ENCODE measurements at places on chromosomes 3 and 15.

DNA sequence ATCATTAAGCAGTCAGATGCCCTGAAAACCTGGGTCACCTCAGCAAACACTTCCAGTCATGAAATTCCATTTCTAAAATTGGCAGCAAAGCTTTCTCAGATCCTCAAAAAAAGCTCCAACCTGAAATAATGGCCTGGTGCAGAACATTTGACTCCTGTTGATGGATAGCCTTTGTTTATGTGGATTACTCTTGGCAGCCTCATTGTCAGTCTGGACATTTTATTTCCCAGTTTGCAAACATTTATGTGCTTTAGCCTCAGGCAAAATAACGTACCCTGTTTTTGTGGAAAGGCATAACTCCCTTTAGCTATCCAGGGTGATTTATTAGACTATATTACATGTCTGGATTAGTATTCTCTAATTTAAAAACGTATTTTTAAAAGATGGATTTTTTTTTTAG, 53.9 kb downstream of the PXYLP1 start:
- no peak for DNase-seq

- no peak for DNase-seq
Measured at GRCh38 chr3:45741247-45741646, 52.1 kb downstream of the SACM1L start.

- DNase-seq, result no peak
Measured at GRCh38 chr15:89781055-89781454, 4.9 kb downstream of the MESP2 start.

- DNase-seq, result no peak
Measured at GRCh38 chr3:156483426-156483825, 71.5 kb downstream of the SSR3 start.

GRCh38 chr3:110955301-110955880, 116.2 kb upstream of the NECTIN3 start:
- DNase-seq, result no peak

DNA sequence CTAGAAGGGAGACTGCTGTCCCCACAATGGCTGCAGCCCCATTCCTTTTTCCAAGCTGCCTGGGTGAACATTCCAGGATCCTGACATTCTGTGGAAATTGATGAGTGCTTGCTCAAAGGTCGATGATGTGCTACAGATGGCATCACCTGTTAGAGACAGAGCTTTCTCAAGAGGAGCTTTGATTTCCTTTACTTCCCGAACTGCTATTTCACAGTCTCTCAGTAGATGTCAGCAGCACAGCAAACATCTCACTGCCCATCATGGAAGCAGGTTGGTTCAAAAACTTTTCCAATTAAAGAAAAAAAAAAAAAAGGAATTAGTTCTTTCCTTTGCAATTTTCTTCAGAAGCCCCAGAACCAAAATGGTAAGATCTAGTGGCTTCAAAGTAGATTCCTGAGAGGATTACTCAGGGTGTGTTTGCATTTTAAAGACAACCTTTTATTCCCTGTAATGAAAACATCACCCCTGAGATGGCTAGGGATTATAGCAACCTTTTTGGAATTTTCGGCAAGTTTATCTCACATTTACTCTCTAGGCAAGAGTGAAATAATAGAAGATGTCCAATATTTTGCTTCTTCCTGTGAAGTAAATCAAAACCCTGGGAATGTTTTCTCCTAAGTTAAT, 44.8 kb downstream of the POLR2M start:
- DNase-seq, result no peak

DNA sequence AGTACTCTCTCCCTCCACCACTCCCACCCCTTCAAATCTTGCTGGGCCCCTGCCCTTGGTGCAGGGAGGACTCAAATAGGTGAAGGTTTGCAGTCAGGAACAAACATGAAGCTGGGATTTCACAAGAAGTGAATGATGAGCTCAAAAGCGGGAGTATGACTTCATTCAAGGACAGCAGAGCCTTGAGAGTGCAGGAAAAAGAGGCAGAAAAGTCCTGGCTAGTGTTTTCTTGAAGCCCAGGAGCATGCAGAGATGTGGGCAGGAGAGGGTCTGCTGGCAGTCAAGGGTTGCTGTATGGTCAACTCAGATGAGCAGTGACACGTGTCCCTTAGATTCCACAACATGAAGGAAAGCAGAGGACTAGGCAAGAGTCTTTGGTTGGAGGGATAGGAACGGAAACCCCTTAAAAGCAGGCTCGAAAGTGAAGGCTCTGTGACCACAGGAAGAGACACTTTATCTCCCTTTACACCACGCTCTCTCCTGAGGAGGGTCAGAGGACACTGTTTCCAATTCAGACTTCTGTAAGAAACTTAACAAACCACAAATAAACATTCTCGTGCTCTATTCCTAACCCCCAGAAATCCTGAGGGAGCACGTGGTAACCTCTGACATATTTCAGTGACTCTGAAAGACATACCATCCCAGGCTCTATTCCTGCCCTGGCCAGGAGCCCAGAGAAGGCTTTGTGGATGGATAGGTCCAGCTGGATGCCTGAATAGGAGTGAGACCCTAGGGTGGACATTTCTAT, 168.0 kb upstream of the NDN start:
- no peak for DNase-seq

DNA sequence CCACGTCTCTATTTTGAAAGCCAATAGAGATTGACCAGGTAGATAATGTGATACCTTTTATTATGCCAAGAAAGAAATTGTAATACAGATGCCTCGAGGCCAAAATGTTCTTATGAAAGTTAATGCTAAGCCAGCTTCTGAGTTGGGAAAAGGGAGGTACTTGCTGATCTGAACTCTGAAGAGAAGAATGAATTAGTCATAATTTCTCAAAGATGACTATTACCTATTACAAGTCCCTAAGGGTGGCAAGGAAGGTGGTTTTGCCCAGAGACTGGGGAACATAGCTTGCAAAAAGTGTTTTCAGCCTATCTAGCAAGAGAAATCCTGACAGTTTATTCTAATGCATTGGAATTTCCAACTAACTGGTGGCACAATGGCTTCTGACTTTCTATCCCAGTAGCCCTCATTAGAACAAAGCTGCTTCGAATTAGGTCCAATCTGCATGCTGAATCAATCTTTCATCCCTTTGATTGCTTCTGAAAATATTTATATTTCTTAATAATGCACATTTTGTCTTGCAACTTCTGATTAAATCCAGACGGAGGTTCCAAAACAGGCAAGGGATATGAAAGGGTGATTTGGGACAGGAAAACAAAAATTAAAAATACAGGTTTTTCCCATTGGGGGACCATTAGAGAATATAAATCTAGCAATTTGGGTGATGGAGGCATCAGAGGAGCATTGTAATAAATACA, 17.7 kb upstream of the NR2F2 start:
- no peak for DNase-seq

GRCh38 chr3:73467211-73467610, 157.5 kb downstream of the PDZRN3 start:
- DNase-seq, result no peak

DNA sequence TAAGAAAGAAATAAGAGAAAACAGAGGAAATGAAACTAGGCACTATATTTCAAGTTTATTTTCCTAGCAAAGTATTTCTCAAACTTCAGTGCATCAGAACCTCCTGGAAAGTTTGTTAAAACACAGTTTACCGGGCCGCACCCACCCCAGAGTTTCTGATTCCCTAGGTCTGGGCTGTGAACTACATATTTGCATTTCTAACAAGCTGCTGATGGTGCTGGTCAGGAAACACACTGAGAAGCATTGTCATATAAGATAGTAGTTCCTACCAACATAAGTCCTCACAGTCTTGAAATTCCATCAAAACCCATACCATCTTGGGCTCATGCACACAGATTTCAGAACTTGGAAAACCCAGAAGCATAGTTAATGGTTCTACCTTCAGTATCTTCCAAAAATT, 8.3 kb downstream of the SLC9A9 start:
- no peak for DNase-seq

- no peak for DNase-seq
Measured at GRCh38 chr15:93159930-93160329, 70.9 kb upstream of the RGMA start.

GRCh38 chr15:41996921-41997592, 23.8 kb downstream of the PLA2G4E start:
- DNase-seq, result no peak

DNA sequence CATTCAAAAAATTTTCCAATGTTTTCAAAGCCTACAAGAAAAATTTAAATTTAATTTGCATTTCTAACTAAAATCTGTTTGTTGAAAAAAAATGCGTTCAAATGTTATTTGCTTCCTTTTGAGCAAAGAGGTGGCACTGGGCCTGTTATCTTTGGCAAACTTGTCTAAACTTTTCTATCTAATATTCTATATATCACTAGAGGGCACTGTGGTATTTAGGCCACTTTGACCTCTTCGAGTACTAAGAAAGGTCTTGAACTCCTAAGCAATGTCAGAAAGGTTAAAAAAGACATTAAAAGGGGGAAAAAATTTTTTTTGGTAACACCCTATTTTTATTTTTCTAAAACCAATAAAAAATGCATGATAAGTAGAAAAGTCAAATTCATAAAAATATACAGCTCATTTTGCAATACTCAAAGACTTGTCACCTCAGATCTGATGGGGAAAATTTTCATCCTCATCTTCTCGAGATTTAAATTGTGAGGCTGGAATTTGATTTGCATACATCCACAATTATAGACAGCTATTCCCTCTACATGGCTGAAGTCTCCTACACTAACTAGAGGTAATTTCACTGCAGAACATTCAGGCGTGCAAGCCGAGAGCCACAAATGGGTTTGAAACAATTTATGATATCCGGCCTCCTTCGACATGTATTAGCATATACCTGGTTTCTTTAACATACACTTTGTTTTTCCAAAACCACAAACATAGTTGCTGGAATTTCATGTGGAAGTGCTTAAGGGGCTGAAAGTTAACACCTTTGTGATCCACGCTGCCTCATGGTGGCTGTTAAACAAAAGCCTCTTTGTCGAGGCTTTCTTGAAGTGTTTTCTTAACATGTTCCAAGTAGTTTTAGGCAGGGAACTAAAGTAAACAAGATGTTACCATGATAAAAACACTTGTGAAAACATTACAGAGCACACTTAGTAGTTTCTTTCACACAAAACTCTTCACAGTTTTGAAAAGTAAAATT, 576.4 kb downstream of the FOXP1 start:
- DNase-seq, result no peak

DNA sequence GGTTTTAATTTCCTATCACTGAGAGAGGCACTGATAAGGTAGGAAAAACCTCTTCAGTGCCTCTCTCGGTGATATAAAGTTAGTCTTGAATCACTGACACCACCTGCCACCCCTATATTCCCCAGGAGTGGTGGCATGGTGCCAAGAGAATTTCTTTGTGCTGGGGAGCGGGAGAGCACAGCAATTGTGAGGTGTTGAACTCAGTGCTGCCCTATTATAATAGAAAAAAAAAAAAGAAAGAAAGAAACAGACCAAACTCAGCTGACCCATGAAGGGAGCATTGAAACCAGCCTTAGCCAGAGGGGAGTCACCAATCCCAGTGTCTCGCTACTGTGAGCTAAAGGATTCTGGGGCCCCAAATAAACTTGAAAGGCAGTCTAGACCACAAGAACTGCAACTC, 201.4 kb upstream of the STT3B start:
- DNase-seq, result no peak

DNA sequence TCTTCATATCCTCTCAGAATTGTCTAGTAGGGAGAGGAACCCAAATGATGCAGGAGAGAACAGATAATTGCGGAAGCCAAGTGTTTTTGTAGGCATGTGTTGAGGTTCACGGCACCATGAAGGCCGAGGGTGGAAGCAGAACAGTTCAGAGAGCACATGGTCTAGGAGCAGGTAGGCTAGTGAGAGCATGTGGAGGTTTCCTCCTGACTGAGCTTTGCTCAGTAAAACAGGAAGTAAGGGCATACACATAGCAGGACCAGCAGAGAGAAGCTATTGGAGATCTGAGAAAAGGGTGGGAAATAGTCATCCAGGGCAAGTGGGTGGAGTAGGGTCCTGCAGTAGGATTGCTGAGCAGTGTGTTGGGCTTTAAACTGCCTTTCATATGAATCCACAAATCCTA, 491.1 kb downstream of the FHIT start:
- no peak for DNase-seq

DNA sequence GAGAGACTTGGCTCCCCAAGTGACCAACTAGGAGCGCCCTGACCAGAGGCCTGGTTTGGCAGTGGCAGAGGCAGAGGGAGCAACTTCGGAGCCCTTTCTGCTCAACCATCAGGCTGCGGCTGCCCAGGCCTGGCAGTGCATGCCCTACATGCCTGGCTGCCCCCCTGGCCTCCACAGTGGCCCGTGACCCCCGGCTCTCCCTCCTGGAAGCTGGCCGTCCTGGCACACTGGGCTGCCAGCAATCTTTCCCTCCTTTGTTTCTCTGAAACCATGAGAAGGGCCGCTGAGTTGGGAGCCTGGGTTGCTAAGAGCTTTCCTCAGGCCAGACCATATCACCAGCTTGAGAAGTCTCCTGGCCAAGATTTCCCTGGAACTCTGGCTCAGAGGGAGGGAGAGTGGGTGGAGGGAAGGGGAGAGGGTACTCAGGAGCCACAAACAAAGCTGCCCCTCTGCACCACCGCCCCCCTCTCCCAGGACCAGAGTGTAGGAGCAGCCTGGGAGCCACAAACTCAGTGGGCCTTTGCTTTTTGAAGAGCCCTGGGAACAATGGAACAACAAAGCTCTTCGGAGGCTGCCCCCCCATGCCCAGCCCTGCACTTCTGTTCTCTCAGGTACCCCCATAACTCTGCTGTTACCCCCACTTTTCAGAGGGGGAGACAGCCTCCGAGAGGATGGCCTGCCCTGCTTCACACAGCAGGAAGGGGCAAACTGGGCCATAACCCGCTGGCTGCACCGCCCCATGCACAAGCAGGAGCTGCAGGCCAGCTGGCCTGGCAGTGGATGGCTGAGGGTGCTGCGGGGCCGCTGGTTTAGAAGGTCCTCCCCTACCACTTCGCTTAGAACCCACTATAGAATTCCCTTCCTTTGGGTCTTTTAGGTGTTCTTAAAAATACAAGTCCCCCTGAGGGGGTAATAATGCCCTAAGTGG, 11.3 kb downstream of the CORO2B start:
- no peak for DNase-seq

GRCh38 chr3:53188136-53188685, 27.2 kb downstream of the PRKCD start:
- no peak for DNase-seq

DNA sequence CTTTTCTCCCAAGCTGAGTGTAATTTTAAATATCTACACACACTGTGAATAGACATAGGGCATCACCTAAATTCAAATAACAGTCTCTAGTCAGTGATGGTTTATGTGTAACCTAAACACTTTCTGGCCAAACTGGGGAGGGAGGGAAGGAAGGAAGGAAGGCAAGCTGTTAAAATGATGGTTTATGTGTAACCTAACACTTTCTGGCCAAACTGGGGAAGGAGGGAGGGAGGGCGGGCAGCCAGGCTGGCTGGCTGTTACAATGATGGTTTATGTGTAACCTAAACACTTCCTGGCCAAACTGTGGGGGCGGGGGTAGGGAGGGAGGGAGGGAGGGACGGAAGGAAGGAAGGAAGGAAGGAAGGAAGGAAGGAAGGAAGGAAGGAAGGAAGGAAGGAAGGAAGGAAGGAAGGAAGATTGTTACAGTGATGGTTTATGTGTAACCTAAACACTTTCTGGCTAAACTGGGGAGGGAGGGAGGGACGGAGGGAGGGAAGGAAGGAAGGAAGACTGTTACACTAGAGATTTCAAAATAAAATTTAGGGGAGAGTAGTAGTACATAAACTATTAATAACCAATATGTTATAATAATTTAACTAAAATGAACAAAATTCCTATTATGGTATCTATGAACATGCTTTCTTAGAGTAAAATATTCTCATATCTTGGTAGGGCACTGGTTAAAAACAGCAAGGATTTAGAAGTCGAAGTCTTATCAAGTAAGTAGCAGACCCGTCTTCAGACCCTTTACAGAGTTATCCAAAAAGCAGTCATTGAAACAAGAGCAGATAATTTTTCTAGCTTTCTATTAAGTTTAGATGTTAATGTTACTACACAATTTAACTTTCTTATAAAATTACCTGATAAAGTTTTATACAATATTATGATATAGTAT, 148.1 kb downstream of the LMLN start:
- no peak for DNase-seq
